ENCODE measurements at places on chromosomes 5 and 9.
A peak's percentile ranks its signal among the peaks of the same experiment; 100 is the strongest.

GRCh38 chr5:178411083-178411482 is 178.5 kb upstream of the PHYKPL start:
- DNase-seq, result no peak

DNA sequence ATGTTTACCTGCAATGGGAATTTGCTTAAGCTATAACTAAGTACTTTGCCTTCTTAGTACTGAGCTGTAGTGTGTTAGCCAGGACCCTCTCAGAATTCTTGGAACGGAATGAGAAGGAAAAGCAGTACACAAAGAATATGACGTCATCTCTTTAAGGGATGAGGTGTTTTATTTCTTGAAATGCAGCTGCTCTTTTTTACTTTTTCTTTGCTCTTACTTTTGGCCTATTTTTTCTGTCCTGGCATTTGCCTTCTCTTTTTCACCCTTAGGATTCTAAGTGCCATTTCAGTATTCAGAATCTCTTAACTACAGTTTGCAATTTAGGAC is 10.1 kb downstream of the KIF2A start:
- no peak for DNase-seq

DNA sequence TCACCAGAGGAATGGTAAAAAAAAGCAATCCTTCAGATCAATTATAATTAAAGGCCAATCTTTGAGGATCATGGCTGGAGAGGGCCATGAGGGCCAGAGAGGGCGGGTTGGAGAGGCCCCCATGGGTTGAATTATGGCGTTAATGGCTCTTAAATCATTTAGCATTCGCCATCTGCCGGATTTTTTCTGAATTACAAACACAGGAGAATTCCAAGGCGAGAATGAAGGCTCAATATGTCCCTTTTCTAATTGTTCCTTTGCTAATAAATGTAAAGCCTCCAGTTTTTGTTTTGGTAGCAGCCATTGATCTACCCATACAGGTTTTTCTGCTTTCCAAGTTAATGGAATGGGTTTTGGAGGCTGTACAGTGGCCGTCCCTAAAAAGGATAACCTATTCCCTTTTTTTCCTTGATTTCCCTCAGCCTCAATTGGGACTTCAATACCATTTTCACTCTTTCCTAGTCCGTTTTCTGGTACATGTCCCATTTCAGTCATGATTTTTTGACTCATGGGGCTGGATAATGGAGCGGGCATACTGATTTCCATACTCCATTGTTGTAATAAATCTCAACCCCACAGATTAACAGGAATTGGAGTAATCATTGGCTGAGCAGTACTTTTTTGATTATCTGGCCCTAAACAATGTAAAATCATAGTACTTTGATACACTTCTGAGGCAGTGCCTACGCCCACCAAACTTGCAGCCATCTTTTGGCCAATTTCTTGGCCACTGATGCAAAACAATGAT is 6.7 kb upstream of the TMEM141 start:
- DNase-seq, result no peak

- DNase-seq, result peak; percentile 69
Measured at GRCh38 chr5:171387970-171388815, 544 bp downstream of the NPM1 start.

DNA sequence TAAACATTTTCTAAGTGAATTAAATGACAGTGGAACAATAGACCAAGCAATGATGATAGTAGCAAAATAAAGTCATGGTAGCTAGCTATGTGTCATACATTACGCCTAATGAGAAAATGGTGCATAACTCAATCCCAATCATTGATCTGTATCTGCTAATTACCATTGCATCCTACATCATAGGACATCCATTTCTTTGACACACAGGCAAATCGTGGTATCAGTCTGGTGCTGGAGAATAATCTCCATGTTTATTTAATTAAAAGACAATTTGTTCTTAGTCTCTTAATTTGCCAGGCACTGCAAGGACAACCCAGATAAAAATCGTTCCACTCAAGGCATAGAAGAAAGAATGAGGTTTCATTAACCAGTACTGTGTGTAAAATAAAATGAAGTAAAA is 89.6 kb upstream of the SMC5 start:
- no peak for DNase-seq

DNA sequence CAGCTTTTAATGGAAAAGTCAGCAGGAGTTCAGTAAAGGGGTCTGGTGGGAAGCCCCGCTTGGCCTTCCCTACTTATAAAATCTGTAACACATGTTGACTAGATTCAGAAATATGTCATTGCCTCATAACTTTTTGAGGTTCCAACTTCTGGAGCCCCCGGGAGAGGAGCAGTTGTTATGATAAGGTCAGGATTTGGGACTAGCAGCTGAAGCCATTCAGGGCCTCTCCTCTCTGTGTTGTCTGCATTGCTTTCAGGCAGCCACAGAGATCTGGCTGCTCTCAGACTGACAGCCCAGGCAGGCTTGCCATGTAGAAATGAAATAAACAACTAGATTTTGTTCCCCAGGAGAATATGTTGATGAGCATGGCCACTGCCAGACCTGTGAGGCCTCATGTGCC is 167.1 kb downstream of the RFK start:
- no peak for DNase-seq

DNA sequence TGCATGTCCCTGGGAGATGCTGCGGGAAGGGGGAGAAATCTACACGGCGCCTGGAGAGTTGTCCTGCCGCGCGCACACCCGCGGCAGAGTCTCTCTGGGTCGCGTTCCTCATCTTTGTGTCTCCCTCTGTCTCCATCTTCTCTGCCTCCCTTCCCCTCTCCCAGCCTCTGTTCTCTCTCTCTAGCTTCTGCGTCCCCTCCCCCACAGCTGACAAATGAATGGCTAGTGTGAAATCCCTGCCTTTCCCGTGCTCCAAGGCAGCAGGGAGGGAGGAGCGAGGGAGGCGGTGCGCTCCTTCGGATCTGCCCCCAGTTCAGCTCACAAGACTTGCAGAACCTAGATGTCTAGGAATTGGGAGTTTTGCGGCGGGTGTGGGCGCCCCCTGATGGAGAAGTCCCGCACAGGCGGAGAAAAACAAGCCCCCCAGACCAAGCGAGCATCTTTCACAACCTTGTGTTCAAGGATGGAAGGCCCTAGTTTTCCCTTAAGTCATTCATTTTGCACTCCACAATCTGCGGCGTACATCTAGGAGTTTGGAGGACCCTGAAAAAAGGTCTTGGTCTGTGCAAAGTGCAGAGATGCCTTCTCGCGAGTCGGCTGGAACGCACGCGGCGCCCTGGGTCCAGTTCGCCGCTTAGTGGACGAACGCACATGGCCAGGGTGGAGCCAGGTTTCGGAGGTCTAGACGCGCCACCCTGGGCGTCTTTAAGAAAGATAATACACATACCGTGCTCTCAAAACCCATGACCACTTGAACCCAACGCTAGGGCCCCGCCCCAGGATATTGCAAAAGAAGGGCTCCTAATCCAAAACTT is 2.0 kb downstream of the VCAN start:
- DNase-seq, result no peak

- DNase-seq, result no peak
Measured at GRCh38 chr9:113221800-113222481, 597 bp downstream of the SLC31A1 start.

- DNase-seq, result no peak
Measured at GRCh38 chr5:148443998-148444397, 60.2 kb downstream of the FBXO38 start.

DNA sequence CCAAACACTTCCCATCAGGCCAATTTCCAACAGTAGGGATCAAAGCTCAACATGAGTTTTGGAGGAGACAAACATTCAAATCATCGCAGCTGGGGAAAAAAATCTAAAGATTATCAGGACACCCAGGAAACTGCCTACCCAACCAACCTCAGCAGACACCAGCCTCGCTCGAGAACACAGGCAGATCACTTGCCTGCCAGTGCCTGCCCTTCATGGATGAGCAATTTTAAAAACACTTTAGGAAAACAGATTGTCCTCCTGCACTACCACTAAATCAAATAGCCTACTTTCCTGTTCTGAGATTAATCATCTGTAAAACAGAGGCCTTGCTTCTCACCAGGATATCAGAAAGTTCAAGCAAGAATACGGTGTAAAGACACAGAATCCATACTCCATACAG is 14.7 kb upstream of the TMEM174 start:
- no peak for DNase-seq

DNA sequence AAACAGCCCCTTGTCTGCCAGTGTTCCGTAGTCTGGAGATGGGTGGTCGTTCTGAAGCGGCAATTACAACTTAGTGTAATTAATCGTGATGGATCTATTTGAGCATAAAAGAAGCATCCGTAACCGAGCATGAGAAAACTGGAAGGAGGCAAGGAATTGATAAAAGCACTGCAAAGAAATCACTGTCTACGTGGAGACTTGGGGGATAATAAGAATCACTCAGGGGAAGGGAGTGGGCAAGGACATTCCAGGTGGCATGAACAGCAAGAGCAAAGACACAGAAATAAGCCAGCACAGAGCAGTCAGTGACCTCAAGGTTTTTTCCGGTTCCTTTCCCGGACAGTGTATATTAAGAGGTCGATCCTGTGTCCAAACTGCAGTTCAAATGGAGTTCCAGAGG is 35.0 kb downstream of the TLR4 start:
- no peak for DNase-seq

- peak; percentile 75 for DNase-seq
Measured at GRCh38 chr9:131755541-131756198, 15.8 kb upstream of the RAPGEF1 start.

GRCh38 chr5:176365351-176366231 is at the start of gene ARL10:
Gene ARL10 (plus strand): TSS chr5:176365487. CDS start chr5:176365564, 77 bp downstream.
- peak; percentile 25 for DNase-seq

- DNase-seq, result no peak
Measured at GRCh38 chr9:72936679-72937078, 16.2 kb downstream of the ALDH1A1 start.

GRCh38 chr9:95443301-95443700 is 73.5 kb downstream of the PTCH1 start:
- DNase-seq, result no peak

GRCh38 chr5:81486711-81487110 is 92.8 kb upstream of the ACOT12 start:
- DNase-seq, result no peak

- no peak for DNase-seq
Measured at GRCh38 chr9:128344931-128345605, 4.7 kb downstream of the SLC27A4 start.

DNA sequence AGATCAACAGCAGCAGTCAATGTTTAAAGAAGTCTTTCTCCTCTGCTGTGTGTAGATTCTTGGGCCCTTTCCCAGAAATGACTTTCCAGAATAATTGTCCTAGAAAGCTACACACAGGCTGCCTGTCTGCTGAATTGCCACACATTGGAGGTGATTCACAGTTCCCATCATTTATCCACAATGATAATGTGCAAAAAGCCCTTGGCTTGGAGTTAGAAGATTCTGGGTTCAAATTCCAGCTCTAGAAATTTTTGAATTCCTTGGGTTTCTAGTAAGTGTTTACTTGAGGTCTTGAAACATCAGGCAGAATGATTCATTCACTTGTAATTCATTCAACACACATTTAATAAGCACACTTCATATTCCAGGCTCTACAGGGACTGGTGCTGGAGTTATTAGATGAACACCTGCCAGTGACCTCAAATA is 28.6 kb upstream of the EPB41L4B start:
- no peak for DNase-seq

DNA sequence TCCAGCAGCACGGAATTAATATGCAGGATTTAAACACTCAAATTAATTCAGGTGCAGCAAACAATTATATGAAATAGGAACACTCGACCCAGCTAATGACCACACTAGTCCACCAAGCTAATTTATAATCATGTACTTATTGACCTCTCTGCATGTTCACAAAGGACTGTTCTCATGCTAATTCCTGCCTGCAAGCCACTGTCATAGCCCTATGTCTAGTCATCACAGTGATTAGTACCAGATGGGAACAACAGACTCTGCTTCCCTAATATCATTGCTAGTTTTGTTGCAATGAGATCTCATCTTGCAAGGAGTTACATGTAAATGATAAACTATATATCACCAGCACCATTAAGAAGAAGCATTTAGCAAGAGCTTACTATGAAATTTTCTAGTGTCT is 553.0 kb upstream of the GRAMD2B start:
- no peak for DNase-seq

- no peak for DNase-seq
Measured at GRCh38 chr5:153517241-153517611, 26.8 kb downstream of the GRIA1 start.

- DNase-seq, result no peak
Measured at GRCh38 chr5:141135030-141135717, at the start of gene PCDHB5. Gene PCDHB5 (plus strand): TSS chr5:141135206. CDS start chr5:141135435, 229 bp downstream.

GRCh38 chr5:74028406-74028805 is 402.4 kb downstream of the ARHGEF28 start:
- DNase-seq, result no peak

- DNase-seq, result no peak
Measured at GRCh38 chr5:171823269-171823668, 37.7 kb downstream of the SMIM23 start.

- DNase-seq, result no peak
Measured at GRCh38 chr9:21672140-21672539, 130.3 kb upstream of the MTAP start.

GRCh38 chr5:157594257-157594656 is 18.7 kb upstream of the ADAM19 start:
- DNase-seq, result no peak

DNA sequence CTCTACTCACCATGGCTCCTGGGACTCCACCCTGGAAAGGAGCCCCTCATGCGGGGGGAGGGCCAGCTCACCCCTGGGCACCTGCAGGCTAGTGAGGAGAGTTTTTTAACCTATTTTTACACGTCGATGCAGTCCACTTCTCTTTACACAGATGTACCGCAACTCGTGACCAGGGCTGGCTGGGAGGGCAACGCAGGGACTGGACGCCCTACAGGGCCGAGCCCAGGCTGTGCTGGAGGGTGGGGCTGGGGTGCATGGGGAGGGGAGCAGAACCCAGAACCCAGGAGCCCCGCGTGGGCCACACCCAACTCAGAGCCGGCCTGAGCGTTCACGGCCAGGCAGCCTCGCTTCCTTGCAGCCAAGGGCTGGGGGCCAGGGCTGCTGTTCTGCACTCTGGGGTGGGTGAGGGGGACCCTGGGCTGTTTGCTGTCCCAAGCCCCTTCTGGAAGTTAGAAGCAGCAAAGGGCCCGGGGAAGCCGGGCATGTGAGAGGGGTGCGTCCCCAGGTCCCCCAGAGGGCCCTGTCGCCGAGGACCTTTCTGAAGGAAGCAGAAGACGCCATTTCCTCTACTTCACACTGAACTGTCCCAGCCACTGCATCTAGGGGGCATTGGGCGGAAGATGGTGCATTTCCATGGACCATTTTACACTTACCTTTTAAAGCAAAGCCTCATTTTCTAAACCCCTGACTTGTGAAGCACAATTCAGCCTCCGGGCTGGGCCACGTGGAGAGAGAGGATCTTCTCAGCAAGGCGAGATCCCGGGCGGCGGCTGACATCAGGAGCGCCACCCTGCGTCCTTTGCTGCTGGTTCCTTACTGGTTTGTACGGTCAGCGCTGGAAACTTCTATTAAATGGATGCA is 90.5 kb downstream of the KCNT1 start:
- DNase-seq, result no peak

- DNase-seq, result no peak
Measured at GRCh38 chr5:132089363-132089762, 15.8 kb downstream of the CSF2 start.

DNA sequence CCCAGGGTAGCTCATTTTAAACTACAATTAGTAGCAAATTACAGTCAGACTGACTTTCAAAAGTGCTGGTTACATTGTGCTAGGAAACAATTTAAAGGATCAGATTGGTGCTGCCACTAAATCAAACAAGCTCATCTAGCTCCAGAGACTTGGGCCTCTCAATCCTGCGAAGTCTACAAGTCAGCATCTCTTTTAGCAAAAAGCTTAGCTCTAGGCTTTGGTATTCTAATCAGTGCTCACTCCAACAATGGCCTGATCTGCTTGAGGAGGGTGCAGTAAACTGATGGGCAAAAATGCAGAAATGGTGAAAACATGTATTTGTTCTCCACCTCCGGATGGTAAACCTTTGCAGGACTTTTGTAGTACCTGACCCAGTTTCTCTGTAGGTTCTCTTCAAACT is 47.0 kb upstream of the SEMA6A start:
- no peak for DNase-seq
